Stomach (tissue), 19 donors: ENCODE measurements at places on chromosomes 1 and 21. TPM values are rescaled to one million over a fixed set of nuclear protein-coding genes. Genes with fewer than 3 reads are reported as not detected.

Gene SSU72
- 108 TPM for polyA plus RNA-seq

Gene S1PR1
- 8.4 TPM for polyA plus RNA-seq

GRCh38 chr1:211613108-211613947 lies 34.4 kb upstream of the SLC30A1 start:
- DNase-seq: peak; percentile 52

- DNase-seq: no peak
Measured at GRCh38 chr1:64590316-64590715, 120.4 kb downstream of the CACHD1 start.

DNA sequence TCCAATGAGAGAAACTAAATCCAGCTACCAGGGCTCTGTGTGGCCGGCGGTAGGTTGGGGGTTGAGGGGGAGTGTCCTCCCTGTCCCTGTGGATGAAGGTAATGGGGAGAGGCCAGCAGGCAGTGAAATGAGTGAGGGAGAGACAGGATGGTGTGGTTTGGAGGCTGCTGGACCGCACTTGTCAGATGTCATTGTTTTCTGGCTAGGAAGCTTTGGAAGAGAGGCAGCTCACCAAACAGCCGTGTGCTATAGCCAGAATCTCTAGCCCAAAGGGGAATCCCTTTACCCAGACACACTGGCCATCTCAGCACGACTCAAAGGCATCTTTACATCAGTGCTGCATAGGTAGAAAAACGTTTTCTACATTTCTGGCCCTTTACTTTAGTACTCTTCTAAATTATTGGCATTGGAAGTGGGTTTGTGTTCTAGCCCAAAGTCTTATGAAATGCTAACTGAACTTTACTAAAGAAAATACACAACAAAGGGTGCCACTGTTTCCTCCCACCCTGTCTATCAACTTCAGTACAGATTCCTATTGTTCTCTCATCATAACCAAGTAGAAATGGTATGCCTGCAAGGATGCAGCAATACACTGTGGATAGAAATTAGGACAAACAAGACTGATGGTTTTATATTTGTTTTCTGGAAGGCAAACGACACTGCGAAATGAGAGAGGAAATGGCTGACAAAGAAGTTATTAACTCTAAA lies 95.9 kb upstream of the COA6 start:
- no peak for DNase-seq
